ENCODE measurements at places on chromosomes 5 and 9.

DNA sequence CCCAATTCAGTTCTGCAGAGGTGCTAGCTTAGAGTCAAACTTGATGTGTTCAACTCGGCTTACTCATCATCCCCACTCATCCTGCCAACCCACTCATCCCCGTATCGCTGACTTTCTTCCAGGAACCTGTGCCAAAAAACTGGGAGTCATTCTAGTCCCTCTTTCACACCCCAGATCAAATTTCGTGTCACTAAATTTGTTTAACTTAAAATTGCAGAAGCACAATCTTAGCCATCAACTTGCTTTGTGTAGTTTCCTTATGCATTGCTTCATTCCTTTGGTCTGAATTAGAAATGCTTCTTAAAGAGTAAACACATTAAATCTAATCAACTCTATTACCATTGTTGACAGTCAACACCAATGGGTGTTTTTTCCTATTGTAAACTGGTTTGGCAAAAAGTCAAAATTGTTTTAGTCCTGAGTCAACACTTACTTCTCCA, 162.4 kb downstream of the TTC39B start:
- no peak for DNase-seq

- no peak for DNase-seq
These were observed 236.6 kb downstream of the NR3C1 start for GRCh38 chr5:143166661-143167420.

DNA sequence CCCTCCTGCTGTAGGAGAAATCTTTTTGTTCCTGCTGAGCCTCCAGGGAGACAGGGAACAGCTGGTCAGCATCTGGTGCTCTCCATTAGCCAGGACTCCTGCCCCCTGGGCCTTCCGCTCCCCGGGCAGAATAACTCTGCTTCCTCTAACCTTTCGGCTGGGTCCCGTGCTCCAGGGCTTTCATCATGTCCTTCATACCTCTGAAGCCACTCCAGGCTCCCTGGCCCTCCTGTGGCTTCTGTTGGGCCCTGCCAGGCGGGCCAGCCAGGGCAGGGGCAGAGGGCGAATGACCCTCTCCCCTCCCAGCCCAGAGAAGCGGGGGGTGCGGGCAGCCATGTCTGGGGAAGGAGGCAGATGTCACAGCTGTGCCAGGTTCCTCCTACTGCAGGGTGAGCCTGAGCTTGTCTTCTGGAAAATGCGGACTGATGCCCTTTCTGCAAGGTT, 81.7 kb upstream of the LMX1B start:
- no peak for DNase-seq

- no peak for DNase-seq
These were observed 63.2 kb downstream of the ACER2 start for GRCh38 chr9:19471737-19472648.

DNA sequence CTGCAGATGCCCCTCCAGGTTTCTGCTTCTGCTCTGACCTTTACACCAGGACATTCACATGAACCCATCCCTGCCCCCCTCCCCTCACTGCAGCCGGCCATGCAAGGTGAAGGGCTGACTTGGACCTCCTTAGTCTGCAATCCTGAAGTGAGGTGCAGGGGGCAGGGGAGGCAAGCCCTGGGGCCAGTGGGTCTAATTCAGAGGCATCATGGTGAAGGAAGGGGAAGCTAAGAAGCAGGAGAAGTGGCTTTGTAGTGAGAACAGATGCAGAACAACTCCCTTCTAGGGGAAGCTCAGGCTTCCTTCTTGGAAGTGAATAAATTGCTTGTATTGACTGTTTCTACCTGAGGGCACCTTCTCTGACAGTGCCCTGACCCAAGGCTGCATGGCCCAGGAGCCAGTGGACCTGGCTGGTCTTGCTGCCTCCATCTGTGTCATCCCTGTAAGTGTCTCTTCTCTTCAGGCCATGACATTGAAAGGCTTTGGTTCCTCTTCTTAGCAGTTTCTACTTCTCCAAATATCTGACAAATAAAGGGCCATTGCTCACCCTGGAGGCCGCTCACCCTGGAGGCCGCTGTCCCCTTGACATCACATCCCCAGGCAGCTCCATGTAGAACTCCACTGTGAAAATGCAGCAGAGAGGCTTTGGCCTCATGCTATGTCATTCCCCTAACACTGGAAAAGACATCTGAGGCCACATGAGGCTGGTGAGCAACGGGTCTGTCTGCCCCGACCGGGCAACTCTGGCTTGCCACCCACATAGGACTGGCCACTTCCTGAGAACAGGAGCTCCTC, 55.3 kb downstream of the GADD45G start:
- no peak for DNase-seq

GRCh38 chr5:170501931-170502330, 1.9 kb upstream of the KCNIP1 start:
- no peak for DNase-seq

GRCh38 chr9:37963936-37964739, 60.2 kb upstream of the SLC25A51 start:
- no peak for DNase-seq

DNA sequence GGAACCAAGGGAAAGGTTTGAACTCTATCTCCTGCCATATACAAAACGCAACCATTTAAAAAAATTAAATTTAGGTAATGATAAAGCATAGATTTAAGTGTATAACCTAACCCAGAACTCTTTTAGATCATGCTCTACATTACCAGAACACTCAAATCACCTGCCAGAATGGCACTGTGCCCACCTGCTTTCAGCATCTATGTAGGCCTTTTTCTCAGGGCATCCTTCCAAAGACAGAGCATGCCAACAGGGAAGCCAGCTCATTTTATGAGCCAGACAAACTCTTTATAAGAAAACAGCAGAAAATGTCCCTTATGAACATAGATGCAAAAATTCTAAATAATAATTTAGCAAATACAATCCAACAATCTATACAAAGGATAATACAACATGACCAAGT, 47.9 kb upstream of the SMAD5 start:
- DNase-seq: no peak

- DNase-seq: no peak
These were observed 59.9 kb downstream of the NSUN2 start for GRCh38 chr5:6572825-6573380.

- DNase-seq: no peak
These were observed 635 bp downstream of the IFT74 start for GRCh38 chr9:26956860-26957233.

GRCh38 chr5:112709416-112709815, 28.3 kb upstream of the APC start:
- no peak for DNase-seq

- DNase-seq: no peak
These were observed 94.0 kb downstream of the SMARCA2 start for GRCh38 chr9:2109069-2109650.

GRCh38 chr9:117153021-117153420, 261.8 kb downstream of the ASTN2 start:
- no peak for DNase-seq

- no peak for DNase-seq
These were observed 149.6 kb upstream of the IRX2 start for GRCh38 chr5:2901096-2901495.

GRCh38 chr5:54533541-54534190, 16.1 kb downstream of the SNX18 start:
- no peak for DNase-seq

DNA sequence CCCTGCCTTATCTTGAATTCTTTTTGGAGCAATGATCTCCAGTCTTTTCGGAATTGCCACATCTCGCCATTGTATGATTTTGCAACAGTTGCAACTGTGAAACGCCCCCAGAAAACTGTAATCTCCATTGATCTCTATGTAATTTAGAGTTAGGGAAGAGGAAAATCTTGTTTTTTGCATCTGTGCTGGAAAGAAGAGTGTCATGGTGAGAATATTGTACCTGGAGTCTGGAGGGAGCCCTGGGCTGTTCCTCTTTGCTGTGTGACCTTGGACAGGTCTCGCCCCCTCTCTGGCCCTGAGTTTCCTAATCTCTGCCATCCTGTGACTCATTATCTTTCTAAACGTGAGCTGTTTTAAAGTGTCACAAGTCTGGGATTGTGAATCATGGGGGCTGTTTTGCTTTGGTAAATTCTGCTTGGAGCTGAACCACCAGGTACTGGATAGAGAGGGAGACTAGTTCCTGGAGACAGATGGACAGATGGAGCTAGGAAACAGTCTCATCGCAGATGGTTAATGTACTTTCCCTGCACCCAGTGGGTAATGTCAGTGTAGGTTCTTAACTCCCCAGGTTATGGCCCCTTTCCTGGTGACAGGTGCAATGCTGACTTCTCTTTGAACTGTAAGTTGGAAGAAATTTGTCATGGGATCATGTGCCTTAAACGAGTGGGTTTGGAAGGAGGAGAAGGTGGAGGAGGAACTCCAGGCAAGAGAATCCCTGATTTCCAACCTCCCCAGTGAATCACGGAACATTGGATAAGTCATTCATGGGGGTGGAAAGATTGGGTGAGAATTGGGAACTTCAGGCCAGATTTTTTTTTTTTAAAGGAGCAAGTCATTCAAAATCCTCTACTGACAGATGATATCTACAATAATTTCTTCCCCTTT, 19.6 kb downstream of the PPARGC1B start:
- no peak for DNase-seq

- DNase-seq: no peak
These were observed 92.4 kb downstream of the ISL1 start for GRCh38 chr5:51475628-51476027.

DNA sequence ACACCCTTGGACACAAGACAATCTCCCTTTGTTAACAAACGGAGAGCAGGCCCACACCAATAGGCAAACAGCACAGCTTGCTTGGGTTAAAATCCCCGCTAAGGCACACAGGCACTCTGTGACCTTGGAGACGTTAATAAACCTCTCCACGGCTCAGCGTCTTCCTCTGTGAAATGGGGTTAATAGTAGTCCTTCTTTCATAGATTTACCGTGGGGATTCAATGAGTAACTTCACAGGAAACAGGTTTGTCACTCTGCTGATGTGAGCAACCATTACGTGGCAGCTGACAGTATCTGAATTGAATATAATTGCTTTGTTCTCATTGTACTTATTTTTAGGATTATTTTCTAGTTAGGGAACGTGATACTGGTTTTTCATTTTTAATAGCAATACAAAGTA, 65.2 kb upstream of the ADRA1B start:
- no peak for DNase-seq

DNA sequence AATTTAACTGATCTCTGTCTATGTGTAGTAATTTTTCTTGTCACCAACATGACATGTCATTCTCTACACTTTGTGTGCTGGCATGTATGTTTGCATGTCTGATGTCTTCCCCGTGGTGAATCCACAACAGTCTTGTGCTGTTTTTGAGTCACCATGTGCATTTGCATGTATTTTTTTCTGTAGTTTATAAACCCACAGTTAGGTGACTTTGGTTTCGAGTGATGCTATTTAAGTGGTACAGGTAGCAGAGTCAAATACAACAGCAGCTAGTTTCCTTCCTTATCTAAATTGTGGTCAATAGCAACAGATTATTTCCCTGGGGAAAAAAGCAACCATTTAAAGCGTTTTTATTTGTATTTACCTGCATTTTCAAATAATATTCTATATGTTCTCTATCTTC, 89.9 kb upstream of the FSD1L start:
- no peak for DNase-seq

DNA sequence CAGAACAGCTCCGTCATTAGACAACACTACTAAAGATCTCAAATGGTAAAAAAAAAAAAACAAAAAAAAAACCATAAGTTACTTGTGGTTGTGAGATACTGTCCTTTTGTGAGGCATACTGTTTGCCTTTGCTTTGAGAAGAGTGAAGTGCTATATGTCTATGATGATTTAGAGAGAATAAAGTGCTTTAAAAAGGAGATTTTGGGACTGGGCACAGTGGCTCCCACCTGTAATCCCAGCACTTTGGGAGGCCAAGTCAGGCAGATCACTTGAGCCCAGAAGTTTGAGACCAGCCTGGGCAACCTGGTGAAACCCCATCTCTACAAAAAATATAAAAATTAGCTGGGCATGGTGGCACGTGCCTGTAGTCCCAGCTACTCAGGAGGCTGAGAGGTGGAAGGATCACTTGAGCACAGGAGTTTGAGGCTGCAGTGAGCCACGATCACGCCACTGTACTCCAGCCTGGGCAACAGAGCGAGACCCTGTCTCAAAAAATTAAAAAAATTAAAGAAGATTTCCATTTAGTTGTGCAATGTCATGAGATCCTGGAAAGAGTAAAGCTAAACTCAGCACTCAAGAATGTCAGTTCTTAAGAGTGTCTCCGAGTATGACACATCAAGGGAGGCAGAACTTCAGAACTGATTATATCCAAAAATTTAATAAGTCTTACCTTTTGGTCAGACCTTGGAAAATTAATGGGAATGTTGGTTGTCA, 87.3 kb downstream of the PRDM6 start:
- no peak for DNase-seq

DNA sequence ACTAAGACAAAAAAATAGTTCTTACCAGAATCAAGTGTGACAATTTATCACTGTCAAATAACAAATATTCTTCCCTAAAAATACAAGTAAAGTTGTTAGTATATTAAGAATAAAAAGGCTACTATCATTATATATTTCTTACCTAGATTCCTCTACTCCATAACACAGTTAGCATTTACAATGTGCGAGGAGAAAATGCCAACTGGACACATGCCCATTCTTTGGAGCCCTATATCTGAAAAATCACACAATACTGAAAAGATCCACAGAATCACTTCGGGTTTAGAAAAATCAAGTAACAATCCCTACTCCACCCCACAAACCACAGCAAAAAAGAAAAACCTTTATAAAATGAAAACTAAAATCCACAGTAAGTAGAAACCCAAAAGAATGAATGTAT, 70.9 kb downstream of the PKD2L2 start:
- DNase-seq: no peak

DNA sequence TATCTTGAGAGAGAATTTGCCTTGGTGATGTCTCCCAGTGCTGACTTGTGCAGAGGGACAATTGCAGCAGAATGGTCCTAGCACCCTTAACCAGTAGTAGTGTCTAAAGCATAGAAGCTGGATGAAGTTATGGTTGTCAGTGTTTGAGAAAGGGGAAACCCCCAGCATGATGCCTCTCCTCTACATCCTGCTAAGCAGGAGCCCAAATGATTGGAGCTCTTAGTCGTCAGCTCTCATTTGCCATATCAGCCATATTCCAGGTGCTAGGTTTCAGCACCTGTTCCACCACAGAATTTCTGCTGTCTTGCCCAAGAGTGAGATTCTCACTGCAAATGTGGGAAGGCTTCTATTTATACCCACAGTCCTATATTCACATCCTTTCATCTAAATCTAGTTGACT, 43.7 kb upstream of the RFX3 start:
- no peak for DNase-seq

- DNase-seq: no peak
These were observed 159.1 kb downstream of the OLFM1 start for GRCh38 chr9:135246248-135247205.

GRCh38 chr9:131441441-131441840, 47.6 kb downstream of the PRRC2B start:
- no peak for DNase-seq

DNA sequence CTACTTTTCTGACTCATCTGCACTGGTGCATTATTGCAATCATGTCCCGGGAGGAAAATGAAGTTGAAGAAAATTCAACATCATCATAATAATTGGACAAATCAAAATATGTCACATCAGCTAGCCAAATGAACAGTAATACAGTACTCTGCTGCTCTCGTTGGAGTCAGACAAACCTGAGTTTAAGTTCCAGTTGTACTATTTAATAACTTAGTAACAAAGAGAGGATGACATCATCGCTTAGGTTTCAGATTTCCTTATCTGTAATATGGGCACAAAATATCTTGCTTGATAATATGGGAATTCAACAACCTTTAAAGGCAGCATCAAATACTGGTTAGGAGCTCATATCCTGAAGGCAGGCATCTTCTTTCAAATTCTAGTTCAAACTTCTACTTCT, 1248.9 kb upstream of the ACO1 start:
- no peak for DNase-seq
